HFFc6 (cell line): ENCODE measurements at places on chromosomes 5 and 9.

GRCh38 chr5:7190712-7191250 lies 205.2 kb upstream of the ADCY2 start:
- H3K4me1 ChIP-seq = no peaks in the 10 kb centered on the region
- no peaks in the 10 kb centered on the region for H3K36me3 ChIP-seq
- H3K4me3 ChIP-seq = no peak overlapping the region
- no peak for DNase-seq

- H3K36me3 ChIP-seq = no peaks in the 10 kb centered on the region
- H3K27ac ChIP-seq = no peak within 1 kb of the TSS
- H3K4me3 ChIP-seq = no peak within 1 kb of the TSS
- no peaks in the 10 kb centered on the region for H3K4me1 ChIP-seq
- H3K27me3 ChIP-seq = no peaks in the 10 kb centered on the region
These were observed at the start of gene HCN1 for GRCh38 chr5:45696206-45696836. TSS of gene HCN1 (minus strand) at chr5:45696380.

DNA sequence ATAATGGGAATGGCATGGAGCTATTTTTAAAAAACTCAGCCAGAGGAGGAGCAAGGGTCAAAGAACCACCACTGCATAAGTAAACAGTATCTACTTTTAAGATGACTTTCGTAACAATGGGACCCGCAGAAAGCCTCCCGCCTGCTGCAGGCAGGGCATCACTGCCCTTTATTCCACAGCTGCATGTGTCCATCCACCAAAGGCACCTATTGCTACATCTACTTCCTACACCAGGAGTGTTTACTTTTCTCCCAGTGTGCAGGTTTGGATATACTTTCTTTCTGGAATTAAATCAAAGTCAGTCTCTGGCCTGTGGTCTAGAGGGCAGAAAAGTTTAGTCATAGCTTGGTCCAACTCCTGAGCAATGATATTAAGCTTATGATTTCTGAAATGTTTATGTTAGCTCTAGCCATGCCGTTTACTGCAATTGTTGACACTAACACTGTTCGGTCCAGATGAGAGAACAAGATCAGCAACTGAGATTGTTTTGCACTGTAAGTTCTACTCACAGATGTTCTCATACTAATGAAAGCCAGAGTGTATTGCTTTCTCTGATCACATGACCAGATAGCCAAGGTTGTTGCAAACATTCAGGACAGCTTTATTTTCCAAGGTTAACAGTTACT lies 391.5 kb downstream of the FGF10 start:
- no peaks in the 10 kb centered on the region for H3K4me1 ChIP-seq
- H3K27ac ChIP-seq = no peak overlapping the region
- H3K36me3 ChIP-seq = no peaks in the 10 kb centered on the region

DNA sequence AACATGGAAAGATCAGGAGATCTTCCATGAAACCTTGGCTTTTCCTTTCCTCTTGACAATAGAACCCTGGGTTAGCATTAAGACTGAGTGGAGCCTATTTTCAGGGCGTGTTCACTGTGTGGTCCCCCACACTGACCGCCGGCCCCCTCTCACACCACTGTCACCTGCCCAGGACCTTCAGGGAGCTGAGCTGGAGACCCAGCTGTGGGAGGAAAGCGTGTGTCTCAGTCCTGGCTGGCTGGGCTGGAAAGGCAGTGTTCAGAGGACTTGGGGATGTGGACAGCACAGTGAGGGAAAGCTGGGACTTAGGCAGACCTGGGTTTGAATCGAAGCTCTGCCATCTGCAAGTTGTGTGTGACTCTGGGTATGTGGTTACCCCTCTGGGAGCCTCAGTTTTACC lies 268.1 kb downstream of the NSG2 start:
- H3K27me3 ChIP-seq = peaks cover 4% of the 10 kb centered on the region
- no peak overlapping the region for H3K4me3 ChIP-seq
- H3K4me1 ChIP-seq = no peaks in the 10 kb centered on the region

DNA sequence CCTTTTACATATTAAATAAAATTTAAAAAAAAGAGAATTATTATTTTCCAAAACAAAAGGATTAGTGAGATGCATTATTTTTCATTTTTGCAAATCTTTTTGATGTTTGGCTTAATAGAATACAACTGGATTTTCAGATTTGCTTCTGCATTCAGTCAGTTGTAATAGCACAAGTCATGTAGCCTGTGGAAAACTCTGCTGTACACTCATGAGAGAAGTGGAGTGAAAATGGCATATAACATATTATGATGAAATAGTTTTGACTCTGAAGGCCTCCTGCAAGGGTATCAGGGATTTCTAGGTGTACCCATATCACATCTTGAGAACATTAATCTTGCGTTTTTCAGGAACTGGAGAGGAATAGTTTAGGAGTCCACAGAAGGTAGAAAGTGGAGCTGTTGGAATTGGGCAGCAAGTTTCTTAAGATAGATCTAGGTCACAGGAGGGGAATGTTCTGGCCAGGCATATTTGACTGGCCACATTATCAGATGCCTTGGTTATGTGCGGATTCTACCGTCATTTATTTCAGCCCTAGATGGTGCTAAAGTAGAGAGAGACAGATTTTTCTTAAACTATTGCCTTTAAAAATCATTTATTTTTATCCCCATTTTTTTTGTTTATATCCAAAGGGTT lies 16.4 kb downstream of the LNPEP start:
- H3K4me3 ChIP-seq = no peak overlapping the region
- no peak for DNase-seq

- no peak for DNase-seq
- no peaks in the 10 kb centered on the region for H3K36me3 ChIP-seq
- no peaks in the 10 kb centered on the region for H3K27me3 ChIP-seq
- no peak overlapping the region for H3K27ac ChIP-seq
These were observed 343.8 kb upstream of the IRX1 start for GRCh38 chr5:3251784-3252183.

GRCh38 chr5:65120371-65120967 lies 351.7 kb downstream of the CWC27 start:
- H3K36me3 ChIP-seq = peaks cover 17% of the 10 kb centered on the region
- H3K27ac ChIP-seq = no peak overlapping the region
- no peak for DNase-seq
- H3K4me3 ChIP-seq = no peak overlapping the region

DNA sequence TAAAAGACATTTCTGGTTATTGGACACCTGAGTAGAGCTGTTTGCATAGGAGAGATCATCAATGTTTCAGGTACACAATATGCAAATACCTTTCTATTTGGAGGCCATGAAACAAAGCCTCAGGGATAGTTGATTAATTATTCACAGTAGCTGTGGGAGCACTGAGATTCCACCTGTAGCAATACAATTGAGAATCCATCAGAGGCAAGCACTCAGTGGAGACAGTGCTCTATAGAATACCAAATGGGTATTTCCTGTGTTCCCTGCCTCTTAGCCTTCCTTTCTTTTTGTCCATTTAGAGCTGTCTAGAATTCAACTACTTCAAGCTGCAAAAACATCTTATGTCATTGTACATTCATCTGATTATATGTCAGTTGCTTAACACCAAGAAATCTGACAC lies 1754.0 kb upstream of the ACO1 start:
- no peaks in the 10 kb centered on the region for H3K36me3 ChIP-seq
- no peaks in the 10 kb centered on the region for H3K4me1 ChIP-seq
- H3K27ac ChIP-seq = no peak overlapping the region
- no peak overlapping the region for H3K4me3 ChIP-seq
- no peaks in the 10 kb centered on the region for H3K27me3 ChIP-seq
- no peak for DNase-seq

- H3K27ac ChIP-seq = no peak within 1 kb of the TSS
- H3K4me1 ChIP-seq = no peaks in the 10 kb centered on the region
- no peaks in the 10 kb centered on the region for H3K36me3 ChIP-seq
- no peak within 1 kb of the TSS for H3K4me3 ChIP-seq
These were observed at the start of gene RASGEF1C for GRCh38 chr5:180209137-180209581. TSS of gene RASGEF1C (minus strand) at chr5:180209211. CDS start at chr5:180138052, 71,159 bp downstream.

DNA sequence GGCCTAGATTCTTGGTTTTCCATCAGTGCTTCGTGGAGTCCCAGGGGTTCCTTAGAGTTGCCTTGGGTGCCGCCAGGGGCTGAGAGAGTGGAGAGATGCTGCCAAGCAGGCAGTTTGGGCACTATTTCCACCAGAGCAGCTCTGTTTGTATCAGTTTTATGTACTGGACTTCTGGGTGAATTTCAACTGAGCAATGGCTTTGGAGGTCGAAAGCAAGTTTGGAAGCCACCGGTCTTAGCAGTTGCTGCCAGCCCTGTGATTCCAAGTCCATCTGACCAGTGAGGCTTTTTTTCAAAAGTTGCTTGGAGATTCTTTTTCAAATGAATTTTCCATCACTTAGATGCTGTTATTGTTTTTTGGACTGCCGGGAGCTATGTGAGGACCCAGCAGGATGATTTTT lies 68.5 kb downstream of the ANGPTL2 start:
- H3K4me1 ChIP-seq = peaks cover 28% of the 10 kb centered on the region
- no peak overlapping the region for H3K4me3 ChIP-seq
- H3K36me3 ChIP-seq = no peaks in the 10 kb centered on the region
- DNase-seq = no peak

DNA sequence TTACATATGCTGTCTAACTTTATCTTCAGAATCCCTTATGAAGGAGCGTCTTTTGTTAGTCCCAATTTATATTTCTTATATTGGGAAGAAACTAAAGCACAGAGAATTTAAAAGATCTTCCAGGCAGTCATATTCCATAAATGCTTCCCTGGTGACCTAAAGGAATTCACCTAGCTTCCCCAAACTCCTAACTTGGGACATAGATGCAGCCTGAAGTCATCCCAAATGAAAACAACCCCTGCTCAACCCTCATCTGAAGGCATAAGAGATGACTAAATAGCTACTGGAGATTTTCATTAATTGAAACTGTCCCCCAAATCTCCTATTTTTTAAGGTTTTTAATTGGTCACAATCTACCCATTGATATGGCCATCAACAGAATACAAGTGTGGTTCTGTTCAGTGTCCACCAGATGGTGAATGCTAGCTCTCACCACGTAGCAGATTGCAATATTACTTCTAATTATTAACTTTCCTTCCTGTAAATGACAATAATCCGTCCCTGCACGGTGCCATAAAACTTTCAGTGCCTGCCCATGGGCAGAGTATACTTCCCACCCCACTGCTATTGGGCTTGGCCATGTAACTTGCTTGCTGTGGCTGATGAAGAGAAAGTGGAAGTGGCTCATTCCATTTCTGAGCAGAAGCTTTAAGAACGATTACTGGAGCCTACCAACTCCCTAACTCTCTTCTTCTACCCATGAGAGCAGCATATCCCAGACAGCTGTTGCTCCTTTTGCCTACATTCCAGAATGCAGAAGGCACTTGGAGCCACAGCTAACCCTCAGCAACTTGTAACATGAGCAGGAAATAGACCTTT lies 18.7 kb downstream of the PRUNE2 start:
- DNase-seq = no peak
- H3K27ac ChIP-seq = no peak overlapping the region
- peaks cover 5% of the 10 kb centered on the region for H3K27me3 ChIP-seq
- H3K4me3 ChIP-seq = peak overlapping the region; percentile 31; the same call in 1 of the 2 replicates

DNA sequence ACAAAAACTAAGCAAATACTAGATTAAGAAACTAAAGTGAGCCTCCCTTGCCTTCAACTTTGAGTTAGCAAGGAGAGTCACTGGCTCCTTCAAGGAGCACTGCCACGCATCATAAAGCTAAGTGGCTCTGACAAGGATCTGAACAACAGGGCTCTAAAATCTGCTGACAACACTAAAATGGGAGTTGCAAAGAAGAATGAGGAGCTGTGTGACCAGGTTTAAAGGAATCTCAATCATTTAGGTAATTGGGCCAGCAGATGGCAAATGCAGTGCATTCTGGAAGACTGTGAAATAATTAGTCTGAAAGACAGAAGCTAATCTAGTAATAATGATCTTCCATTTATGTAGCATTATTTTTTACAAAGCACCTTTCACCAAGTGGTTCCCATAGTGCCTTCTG lies 297.0 kb upstream of the TAS2R1 start:
- DNase-seq = peak; percentile 52
- peaks cover 11% of the 10 kb centered on the region for H3K36me3 ChIP-seq
- no peaks in the 10 kb centered on the region for H3K27me3 ChIP-seq
- peak overlapping the region; percentile 79 for H3K27ac ChIP-seq
- H3K4me3 ChIP-seq = peak overlapping the region; percentile 64; the same call in 1 of the 2 replicates

- peak overlapping the region; percentile 64 for H3K27ac ChIP-seq
- peak overlapping the region; percentile 14; the same call in 1 of the 2 replicates for H3K4me3 ChIP-seq
- H3K27me3 ChIP-seq = peaks cover 11% of the 10 kb centered on the region
- H3K36me3 ChIP-seq = peaks cover 28% of the 10 kb centered on the region
- peaks cover 100% of the 10 kb centered on the region for H3K4me1 ChIP-seq
These were observed 69.7 kb downstream of the TRIO start for GRCh38 chr5:14212838-14213237.

DNA sequence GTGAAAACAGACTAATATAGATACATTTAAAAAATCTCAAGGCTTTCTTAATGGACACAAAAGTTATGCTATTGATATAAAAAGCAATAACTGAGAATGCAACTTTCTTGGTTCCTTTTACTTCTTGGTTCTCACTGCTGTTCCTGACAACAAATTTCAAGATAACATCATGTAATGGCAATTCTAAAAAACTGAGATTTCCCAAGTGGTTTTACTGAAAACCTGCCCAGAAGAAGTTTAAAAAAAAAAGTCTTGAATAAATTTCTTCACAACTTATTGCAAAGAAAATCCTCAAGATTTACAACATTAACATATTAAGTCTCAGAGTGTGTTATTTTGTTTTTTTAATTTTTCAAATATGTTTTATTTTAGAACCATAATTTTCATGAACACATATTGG lies 302.8 kb upstream of the COX7C start:
- H3K27ac ChIP-seq = no peak overlapping the region
- no peak overlapping the region for H3K4me3 ChIP-seq
- no peak for DNase-seq

DNA sequence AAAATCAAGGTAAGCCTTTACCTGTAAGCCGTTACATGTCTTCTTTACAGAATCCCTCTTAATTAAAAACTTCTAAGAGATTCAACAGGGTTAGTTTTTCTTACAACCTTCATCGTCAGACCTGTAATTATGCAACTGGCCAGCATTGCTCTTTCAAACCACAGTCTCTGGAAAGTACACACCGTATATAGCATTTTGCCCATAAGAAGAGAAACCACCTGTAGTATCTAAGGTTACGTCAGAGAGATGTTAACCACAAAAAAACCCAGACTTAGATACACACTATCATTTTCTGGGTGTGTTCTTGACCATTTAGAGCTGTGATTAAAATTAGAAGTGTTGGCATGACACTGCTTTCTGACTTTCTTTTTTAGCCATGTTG lies 140.0 kb downstream of the MUSK start:
- H3K4me1 ChIP-seq = peaks cover 46% of the 10 kb centered on the region
- no peaks in the 10 kb centered on the region; the same call in 1 of the 2 replicates for H3K27me3 ChIP-seq
- peaks cover 16% of the 10 kb centered on the region; the same call in 1 of the 2 replicates for H3K36me3 ChIP-seq
- H3K4me3 ChIP-seq = no peak overlapping the region

GRCh38 chr5:96043446-96043845 lies 81.8 kb upstream of the ELL2 start:
- H3K4me1 ChIP-seq = no peaks in the 10 kb centered on the region
- no peak overlapping the region for H3K27ac ChIP-seq

GRCh38 chr5:180611140-180611850 lies 20.0 kb upstream of the SCGB3A1 start:
- H3K4me3 ChIP-seq = no peak overlapping the region
- peaks cover 2% of the 10 kb centered on the region for H3K27me3 ChIP-seq
- H3K36me3 ChIP-seq = no peaks in the 10 kb centered on the region
- no peak for DNase-seq

GRCh38 chr5:141834331-141834730 lies 43.9 kb downstream of the PCDH1 start:
- H3K27me3 ChIP-seq = peaks cover 2% of the 10 kb centered on the region
- H3K27ac ChIP-seq = no peak overlapping the region
- H3K36me3 ChIP-seq = no peaks in the 10 kb centered on the region
- DNase-seq = no peak
- no peak overlapping the region for H3K4me3 ChIP-seq

- no peaks in the 10 kb centered on the region for H3K4me1 ChIP-seq
- no peak for DNase-seq
- peaks cover 8% of the 10 kb centered on the region for H3K27me3 ChIP-seq
- no peak overlapping the region for H3K27ac ChIP-seq
These were observed 19.3 kb upstream of the WNT8A start for GRCh38 chr5:138064526-138064925.
